ENCODE measurements at places on chromosomes 11 and 22. TPM values are rescaled to one million over a fixed set of nuclear protein-coding genes. Genes with fewer than 3 reads are reported as not detected.

The MN1 gene
- total RNA-seq, result 0.47 TPM

The ZDHHC13 gene
- 40.4 TPM for total RNA-seq

The USP2 gene
- 1.2 TPM for total RNA-seq

The NLRP14 gene
- not detected for total RNA-seq

The RFPL1 gene
- not detected for total RNA-seq

The GGA1 gene
- total RNA-seq, result 48.3 TPM

The UBQLN3 gene
- total RNA-seq, result not detected

The CCDC15 gene
- 2.9 TPM for total RNA-seq

The SORL1 gene
- 0.05 TPM for total RNA-seq

The HTATIP2 gene
- 94.3 TPM for total RNA-seq

The ELMOD1 gene
- total RNA-seq, result 2.1 TPM

The PDGFB gene
- total RNA-seq, result 75.7 TPM

The MAJIN gene
- total RNA-seq, result 0.17 TPM

The TMEM135 gene
- total RNA-seq, result 37.6 TPM

The PANX3 gene
- not detected for total RNA-seq

The OR56B1 gene
- total RNA-seq, result not detected

The PGA3 gene
- not detected for total RNA-seq

The MS4A15 gene
- total RNA-seq, result not detected

The RANGAP1 gene
- 84.2 TPM for total RNA-seq
